GM13977 (cell line): ENCODE measurements at places on chromosomes 5 and 9.
A peak's percentile ranks its signal among the peaks of the same experiment; 100 is the strongest.

- DNase-seq = no peak
These were observed 48.0 kb upstream of the ASTN2 start for GRCh38 chr9:117462861-117463260.

DNA sequence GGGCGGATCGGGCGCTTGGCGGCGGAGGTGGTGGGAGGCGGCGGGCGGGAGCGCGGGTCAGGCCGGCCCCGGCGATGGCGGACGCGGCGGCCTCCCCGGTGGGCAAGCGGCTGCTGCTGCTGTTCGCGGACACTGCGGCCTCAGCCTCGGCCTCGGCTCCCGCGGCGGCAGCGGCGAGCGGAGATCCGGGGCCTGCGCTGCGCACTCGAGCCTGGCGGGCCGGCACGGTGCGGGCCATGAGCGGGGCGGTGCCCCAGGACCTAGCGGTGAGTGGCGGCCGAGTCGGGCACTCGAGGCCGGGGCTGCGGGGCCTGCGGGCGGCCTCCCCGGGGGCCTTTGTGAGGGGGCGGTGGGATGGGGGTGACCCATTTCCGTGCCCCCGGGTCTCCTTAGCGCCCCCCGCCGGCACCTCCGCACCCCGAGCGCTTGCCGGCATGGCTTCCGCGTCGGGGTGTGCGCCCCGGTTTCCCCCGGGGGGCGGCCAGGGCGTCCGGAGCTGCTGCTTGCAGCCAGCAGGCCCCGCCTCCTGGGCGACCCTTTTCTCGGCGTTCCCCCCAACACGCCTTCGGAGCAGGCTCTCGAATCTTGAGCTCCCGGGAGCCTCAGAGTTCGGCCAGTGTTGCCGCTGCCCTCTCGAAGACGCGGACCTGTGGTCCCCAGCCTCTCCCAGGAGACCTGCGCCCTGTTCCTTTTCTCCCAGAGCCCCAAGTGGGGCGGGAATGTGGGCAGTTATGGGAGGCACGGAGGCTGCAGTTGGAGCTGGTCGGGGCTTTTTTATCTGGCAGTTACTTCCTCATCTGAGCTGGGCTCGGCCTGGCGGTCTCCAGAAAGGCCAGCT lies 456 bp downstream of the KDM3B start:
- DNase-seq = peak; percentile 80

DNA sequence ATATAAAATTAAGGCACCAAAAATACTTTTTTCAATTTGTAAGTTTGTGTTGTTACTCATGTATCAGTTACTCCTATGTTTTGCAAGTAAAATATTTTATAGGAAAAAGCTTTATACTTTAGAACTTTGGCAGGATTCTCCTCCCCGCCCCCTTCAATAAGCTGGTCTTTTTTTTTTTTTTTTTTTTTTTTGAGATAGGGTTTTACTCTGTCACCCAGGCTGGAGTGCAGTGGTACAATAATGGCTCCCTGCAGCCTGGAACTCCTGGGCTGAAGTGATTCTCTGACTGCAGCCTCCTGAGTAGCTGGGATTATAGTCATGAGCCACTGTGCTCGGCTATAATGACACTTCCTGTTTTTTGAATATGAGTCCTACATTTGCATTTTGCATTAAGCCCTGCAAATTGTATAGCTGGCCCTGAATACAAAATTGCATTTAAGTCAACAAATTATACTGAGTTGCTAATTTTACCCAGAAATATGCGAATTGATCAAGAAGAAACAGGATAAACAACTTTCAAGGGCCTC lies 192.9 kb downstream of the PIK3R1 start:
- DNase-seq = no peak

- peak; percentile 34 for DNase-seq
These were observed 255.2 kb upstream of the TNC start for GRCh38 chr9:115373000-115373709.

DNA sequence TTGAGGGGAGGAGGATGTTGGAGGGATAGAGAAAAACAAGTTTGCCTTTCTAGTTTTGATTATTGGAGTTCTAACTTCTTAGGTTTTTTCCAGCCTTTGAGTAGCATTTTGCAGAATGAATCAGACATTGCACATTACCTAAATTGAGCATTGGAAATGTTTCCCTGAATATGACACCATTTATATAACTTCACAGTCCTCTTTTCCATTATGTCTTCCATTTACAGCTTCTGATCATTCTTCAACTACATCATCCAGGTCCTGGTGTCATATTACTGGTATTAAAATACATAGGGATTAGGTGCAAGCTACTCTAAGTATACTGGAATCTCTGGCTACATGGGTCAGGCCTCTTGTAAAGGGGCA lies 286.1 kb downstream of the ARHGAP26 start:
- no peak for DNase-seq

GRCh38 chr5:53922508-53923498 lies 362.4 kb downstream of the NDUFS4 start:
- DNase-seq = peak; percentile 13

- no peak for DNase-seq
These were observed 163.4 kb downstream of the TLE4 start for GRCh38 chr9:79735023-79735779.
